ENCODE measurements at places on chromosomes 6 and 20.

DNA sequence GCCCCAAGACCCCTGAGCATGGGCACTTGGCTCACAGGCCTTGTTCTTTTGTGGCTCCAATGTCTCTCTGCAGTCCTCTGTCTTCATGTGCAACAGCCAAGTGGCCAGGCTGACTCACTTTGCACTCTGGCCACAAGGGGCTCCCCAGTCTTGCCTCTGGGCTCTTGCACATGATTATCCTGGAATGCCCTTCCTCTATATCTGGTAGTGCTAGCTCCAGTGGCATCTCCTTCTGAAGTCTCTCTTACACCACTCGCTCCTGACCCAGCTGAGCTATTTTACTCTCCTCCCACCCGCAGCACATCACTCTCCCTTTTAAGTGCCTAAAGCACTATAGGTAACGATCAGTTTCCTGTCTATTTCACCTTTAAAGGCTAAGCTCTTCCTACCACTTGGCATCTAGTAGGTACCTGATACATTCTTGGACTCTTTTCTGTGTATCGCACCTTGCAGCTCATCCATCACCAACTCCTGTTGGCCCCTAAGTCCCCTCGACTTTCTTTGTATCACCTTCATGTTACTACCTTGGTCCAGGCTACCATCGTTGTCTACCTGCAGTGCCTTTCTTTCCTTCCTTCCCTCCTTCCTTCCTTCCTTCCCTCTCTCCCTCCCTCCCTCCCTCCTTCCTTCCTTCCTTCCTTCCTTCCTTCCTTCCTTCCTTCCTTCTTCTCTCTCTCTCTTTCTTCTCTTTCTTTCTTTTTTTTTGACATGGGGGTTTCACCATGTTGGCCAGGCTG, 211.9 kb upstream of the RNF24 start:
- no peak for DNase-seq

GRCh38 chr20:38833154-38833856, 27.8 kb downstream of the PPP1R16B start:
- DNase-seq, result no peak

DNA sequence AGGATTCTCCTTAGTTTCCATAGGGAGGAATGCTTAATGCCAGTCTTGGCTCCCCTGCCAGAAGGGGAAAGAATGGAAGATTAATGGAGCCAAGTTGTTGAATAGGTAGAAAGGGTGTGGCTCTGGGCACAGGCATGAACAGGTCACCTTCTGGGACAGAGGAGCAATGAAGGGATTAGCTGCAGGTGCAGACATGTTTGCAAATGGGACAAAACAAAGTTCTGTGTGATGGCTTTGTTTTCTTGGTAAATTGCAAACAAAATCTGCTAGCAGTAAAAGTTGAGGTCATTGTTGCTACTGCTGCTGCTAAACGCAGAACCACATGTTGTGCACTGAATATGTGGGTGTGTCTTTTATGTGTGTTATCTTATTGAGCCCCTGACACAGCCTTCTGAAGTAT, 93.3 kb downstream of the PERP start:
- no peak for DNase-seq

DNA sequence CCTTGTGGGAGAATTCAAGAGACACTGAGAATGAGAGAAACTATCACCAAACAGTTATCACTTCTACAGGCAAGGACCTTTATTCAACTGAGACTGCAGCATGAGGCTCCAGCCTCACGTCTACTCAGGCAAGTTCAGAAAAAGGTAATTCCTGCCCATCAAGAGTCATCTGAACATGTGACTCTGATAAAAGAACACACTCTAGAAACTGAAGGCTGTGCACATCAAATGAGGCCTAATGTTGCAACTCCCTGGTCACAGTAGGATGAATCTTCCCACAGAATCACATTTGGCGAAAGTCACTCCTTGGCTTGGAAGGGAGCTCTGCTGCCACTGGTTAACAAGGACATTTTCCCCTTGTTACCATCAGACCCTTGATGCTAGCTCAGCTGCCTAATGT, 71.2 kb upstream of the EMILIN3 start:
- no peak for DNase-seq

- no peak for DNase-seq
Measured at GRCh38 chr6:20814494-20814893, 280.2 kb downstream of the CDKAL1 start.

All from fibroblast of skin of left biceps (primary cell).